ENCODE measurements at places on chromosomes 6 and 20.
A peak's percentile ranks its signal among the peaks of the same experiment; 100 is the strongest.

GRCh38 chr6:8084586-8084985 lies 17.8 kb downstream of the EEF1E1 start:
- DNase-seq, result peak; percentile 8

DNA sequence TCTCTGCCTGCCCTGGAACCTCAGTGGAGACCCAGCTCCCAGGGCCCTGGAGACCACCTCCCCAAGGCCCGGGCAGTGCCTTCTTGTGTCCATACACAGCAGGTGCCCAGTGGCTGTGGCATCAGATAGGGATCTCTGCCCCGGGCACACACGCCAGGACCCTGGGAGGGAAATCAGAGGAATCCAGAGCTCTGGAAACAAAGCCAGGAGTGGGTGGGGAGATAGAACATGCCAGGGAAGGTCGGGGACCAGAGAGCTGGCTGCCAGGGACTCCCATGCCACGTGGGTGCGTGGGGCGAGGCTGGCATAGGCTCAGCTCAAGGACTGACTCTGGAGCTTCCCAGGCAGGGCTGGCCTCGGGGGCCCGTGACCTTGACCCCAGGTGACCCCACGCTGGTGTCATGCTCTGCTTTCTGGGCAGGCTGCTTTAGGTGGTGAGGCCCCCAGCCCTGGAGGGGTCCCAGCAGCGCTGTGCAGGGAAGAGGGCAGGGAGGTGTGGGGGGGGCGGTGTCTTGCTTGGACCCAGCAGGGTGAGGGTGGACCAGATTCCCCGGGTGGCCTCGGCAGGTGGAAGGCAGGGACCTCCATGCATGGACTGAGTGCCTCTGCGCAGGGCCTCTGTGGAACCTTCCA lies 17.6 kb upstream of the GATA5 start:
- DNase-seq, result no peak

DNA sequence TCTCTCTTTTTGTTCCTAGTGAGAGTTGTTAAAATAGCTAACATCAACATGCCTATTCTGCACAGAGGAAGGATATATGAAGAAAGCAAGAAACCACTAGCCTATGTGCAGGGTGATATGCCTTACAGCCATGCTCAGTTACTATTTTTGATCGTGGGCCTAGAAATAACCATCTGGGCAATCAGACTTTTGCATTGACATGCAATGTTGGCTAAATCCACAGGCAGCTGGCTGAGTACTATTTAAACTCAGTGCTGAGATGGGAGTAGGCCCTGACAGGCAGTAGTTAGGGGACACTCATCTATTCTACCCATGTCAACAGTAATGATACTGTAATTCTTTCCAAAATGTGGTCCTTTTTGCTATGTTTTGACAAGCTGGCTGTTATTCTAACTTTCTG lies 89.6 kb downstream of the HDGFL1 start:
- DNase-seq, result no peak

GRCh38 chr20:24978513-24978912 lies 14.0 kb downstream of the APMAP start:
- no peak for DNase-seq

- no peak for DNase-seq
These were observed 90.2 kb downstream of the THBS2 start for GRCh38 chr6:169163411-169163901.

DNA sequence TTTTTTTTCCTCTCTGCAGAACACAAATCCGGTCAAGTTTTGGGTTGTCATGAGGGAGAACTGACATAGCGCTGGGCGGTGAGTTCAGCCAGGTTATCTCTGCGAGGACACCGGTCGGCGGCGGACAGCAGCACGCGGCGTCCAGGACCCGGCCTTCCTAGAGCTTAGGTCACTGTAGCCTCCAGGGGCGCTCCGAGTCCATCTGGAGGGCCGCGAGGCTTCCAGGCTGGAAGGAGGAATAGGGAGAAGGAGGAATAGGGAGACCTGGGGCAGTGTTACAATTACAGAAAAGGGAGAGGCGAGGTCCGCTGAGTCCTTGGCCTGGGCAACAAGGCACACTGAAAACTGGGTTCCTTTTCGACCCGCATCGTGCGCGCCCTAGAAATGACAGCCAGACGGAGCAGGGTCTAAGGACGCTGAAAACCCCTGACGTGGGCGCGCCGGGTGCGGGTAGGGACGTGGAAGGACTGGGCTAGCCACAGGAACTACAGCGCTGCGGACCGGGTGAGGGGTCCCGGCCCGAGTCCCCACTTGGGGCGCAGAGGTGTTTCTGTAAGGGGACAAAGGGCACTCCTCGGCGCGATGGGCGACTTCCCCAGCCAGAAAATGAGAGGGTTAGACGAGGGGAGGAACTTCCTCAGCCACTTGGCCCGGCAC lies 536 bp upstream of the FNDC1 start:
- DNase-seq, result no peak

GRCh38 chr6:104286641-104287040 lies 573.1 kb downstream of the HACE1 start:
- no peak for DNase-seq

DNA sequence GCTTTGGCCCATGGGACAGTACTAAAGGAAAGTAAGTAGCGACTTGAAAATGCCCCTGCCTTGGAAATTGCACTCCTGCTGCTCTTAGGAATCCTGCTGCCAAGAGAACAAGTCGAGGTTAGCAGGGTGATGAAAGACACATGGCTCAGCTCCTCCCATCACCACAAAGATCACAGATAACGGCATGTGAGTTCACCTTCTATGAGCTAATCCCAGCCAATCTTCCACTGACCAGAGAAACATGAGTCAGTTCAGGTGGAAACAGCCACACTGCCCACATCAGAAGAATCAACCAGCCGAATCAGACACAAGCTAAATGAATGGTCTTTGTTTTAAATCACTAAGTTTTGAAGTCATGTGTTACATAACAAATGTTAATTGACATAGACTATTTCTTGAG lies 106.3 kb downstream of the PRKN start:
- no peak for DNase-seq

GRCh38 chr6:49892280-49892679 lies 25.9 kb upstream of the CRISP1 start:
- DNase-seq, result no peak

DNA sequence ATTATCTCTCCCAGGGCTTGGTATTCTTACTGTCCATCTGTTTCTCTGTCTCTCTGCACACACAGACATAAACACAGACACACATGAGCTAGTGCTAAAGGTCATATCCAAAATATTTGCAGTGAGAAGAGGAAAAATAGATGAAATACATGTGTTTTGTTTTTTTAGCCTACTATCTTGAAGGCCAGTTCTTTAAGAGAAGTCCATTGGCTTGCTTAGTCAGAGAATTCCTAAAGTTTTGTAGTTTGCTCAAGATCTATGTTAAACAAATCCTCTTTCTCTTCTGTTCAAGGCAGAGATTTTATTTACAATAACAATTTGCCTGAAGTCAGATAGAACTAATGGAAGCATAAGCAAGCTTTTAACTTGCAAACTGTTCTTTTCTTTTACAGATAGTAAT lies 120.0 kb upstream of the AKIRIN2 start:
- no peak for DNase-seq

DNA sequence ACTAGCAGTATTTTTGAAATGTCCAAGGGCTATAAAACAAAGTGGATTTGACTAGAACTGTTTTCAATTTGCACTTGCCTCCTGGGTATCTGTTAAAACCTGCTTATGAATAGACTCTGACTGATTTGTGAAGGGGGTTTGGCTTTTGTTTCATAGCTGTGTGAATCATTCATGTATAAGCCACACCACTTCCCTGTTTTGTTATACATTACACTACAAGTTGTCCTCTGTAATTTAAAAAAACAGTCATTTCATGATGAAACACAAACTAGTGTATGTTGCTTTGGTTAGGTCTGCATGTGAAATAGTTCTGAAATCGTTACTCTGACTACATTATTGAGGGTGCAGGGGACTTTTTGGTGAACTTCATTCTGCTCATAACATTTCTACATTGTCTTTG lies 121.7 kb downstream of the NKAIN2 start:
- DNase-seq, result no peak

- peak; percentile 44 for DNase-seq
These were observed 5.5 kb upstream of the BAK1 start for GRCh38 chr6:33585403-33586107.

- DNase-seq, result no peak
These were observed 68.6 kb upstream of the RIPOR2 start for GRCh38 chr6:25004357-25004756.

- DNase-seq, result no peak
These were observed 2.7 kb downstream of the KCNS1 start for GRCh38 chr20:45098103-45098773.

- no peak for DNase-seq
These were observed 241.5 kb upstream of the PLN start for GRCh38 chr6:118306392-118307238.

DNA sequence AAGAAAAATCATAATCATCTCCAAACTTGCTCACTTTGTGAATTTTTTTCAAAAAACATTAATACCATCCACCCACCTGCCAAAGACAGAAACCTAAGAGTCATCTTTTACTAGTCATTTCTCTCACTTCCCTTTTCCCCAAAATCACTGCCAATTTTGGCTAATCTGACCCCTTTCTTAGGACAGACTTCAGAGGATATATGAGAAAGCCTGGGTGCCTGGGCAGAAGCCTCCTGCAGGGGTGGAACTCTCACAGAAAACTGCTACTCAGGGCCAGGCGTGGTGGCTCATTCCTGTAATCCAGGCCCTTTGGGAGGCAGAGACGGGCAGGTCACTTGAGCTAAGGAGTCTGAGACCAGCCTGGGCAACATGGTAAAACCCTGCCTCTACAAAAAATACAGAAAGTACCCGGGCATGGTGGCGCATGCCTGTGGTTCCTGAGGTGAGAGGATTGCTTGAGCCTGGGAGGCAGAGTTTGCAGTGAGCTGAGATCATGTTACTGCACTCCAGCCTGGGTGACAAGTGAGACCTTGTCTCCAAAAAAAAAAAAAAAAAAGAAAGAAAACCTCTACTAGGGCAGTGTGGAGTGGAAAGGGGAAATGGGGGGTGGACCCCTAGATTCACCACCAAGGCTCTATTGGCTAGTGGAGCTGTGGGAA lies 3.8 kb downstream of the DEK start:
- DNase-seq, result no peak

- no peak for DNase-seq
These were observed 42.6 kb downstream of the PLCG1 start for GRCh38 chr20:41179961-41180360.

DNA sequence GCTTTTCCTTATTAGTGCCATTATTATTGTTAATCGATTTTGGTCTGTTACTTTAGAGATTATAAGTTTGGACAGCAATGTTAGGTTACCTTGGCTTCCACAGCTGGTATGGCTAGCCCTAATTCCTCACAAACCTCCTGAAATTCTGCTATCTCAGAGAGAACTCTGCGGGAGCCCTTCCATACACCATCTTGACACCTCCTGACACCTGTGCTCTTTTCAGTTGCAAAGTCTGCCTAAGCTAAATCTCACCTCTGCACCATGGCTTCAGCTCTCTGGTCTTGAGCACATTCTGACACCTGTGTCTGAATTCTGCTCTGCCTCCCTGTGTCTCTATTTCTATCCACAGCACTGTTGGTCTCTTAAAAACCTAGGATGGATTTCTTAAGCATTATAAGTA lies 106.5 kb downstream of the DCDC2 start:
- DNase-seq, result no peak

DNA sequence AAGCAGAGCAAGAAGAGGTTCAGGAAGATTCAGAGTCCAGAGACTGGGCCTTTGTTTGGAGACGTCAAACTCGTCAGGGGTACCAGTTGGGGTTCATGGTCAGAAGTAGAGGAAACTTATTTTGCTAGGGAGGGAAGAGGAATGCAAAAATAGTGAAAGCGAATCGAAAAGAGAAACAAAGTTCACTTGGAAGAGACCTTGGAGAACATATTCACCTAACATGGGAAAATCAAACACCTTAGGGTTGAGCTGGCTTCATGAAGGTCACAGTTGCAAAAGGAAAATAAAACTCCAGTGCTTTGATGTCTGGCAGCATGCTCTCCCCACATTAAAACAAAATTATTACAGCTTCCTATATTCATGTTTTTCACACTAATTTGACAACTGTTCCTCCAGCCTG lies 440.4 kb downstream of the EPM2A start:
- no peak for DNase-seq

GRCh38 chr6:106799031-106799894 lies 169.9 kb downstream of the QRSL1 start:
- no peak for DNase-seq

- DNase-seq, result no peak
These were observed 146.4 kb downstream of the RPS12 start for GRCh38 chr6:132960720-132961119.

DNA sequence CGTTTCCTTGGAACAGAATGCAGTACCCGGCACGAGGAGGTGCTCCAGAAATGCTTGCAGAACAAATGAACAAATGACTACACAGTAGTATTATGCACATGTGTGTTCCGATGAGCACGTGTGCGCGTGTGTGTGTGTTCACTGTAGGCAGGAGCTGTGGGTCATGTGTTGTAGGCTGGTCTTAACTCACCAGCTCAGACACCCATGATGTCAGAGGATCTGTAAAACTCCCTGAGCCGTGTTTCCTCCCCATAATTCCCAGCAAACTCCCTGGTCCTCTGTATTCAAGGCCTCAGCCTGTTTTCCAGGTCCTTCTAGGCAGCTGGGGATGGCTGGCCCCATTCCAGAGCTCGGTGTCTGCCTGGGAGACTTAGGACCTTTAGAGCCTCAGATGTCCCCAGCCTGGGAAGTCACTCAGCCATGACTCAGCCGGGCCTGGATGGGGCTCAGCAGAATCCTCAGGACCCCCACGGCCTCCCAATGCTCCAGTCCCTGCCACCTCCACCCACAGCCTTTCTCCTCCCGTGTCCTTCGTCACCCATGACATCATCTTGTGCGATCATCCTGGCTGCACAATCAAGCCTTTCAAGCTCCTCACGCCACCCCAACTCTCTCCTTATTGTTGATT lies 475.0 kb upstream of the SULF2 start:
- DNase-seq, result peak; percentile 13

DNA sequence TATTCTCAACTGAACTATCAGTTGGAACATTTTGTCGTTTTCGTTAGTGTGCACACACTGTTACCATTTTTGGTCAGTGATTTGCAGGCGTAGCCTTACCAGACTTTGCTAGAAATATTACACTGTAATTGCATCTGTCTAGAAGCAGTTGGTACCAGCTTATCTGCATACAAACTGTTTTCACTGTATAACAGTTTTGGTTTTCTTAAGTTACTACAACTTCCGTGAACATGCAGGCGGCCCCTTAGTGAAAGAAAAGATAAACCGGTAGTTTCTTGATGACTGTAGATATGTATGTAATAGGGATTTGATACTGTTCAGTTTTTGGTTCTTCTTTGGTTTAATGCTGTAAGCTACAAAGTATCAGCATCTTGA lies 1.3 kb downstream of the DSTN start:
- no peak for DNase-seq

- DNase-seq, result no peak
These were observed 9.3 kb downstream of the SLC9A8 start for GRCh38 chr20:49821870-49822331.

- no peak for DNase-seq
These were observed 35.4 kb downstream of the ZNF133 start for GRCh38 chr20:18323705-18324104.

- DNase-seq, result no peak
These were observed 67.8 kb upstream of the CITED2 start for GRCh38 chr6:139442188-139442671.

GRCh38 chr6:44512868-44513741 lies 125.6 kb downstream of the CDC5L start:
- no peak for DNase-seq

GRCh38 chr20:45957021-45957941 lies 14.7 kb downstream of the ZNF335 start:
- no peak for DNase-seq

GRCh38 chr6:96923871-96924493 lies 546 bp upstream of the KLHL32 start:
- no peak for DNase-seq

Data from NCI-H1694 (cell line).